Posterior vena cava (tissue), 2 donors: ENCODE measurements at places on chromosomes 1 and 21. TPM values are rescaled to one million over a fixed set of nuclear protein-coding genes. Genes with fewer than 3 reads are reported as not detected.

The RPL22 gene
- 296 TPM for total RNA-seq

The RORC gene
- not detected for total RNA-seq

The CHIA gene
- not detected for total RNA-seq

The NCAM2 gene
- total RNA-seq: 5.5 TPM

The TCHH gene
- 0.14 TPM for total RNA-seq

The SHISA4 gene
- 33.7 TPM for total RNA-seq

The IQCC gene
- total RNA-seq: 0.33 TPM

The CRNN gene
- total RNA-seq: not detected

The DRAXIN gene
- total RNA-seq: 0.09 TPM
